ENCODE measurements at places on chromosomes 3 and 15.

- DNase-seq, result no peak
Measured at GRCh38 chr15:73183071-73183470, 130.8 kb downstream of the NEO1 start.

GRCh38 chr3:161413855-161414210, 42.5 kb upstream of the SPTSSB start:
- DNase-seq, result no peak

DNA sequence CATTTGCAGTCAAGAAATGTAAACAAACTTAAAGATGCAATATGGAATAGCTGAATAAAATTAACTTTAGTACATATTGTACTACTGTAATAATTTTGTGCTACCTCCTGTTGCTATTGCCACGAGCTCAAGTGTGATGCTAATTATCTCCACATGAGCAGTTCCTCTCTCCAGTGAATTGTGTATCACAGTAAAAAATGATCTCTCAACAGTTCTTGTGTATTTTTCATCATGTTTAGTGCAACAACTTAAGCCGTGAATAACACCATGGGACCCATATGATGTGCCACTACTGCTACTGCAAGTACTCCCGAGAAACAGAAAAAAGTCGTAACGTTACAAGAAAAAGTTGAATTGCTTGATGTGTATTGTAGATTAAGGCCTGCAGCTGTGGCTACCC, 12.4 kb downstream of the RIOX2 start:
- no peak for DNase-seq

DNA sequence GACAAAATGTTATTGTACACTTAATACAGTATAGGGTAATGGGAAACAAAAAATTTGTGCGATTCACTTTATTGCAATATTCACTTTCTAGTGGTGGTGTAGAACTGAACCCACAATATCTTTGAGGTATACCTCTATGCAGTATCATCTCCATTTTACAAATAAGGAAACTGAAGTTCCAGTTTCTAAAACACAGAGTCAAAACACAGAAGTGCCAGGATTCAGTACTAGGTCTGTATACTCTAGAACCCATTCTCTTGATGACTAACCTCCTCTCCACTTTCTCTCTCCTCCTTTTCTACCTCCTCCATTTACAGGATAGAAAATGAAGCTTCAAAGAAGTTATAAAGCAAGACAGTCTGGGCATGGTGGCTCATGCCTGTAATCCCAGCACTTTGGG, 62.2 kb downstream of the MB21D2 start:
- no peak for DNase-seq

DNA sequence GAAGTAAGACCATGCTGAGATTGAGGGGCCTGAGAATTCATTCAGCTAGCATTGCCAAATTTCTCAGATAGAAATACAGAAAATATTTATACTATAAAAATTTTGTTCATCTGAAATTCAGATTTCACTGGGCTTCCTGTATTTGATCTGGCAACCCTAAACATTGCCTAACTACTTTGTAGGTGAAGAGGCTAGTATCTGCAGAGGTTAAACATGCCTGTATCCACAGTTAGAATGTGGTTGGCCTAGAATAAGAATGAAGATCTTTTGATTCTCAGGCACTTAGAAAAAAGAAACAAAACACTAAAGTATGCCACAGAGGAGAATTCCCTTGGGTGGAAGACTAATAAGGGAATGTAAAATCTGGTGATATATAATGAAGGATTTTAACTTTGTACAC, 189.0 kb downstream of the DIPK2A start:
- no peak for DNase-seq

GRCh38 chr3:123143669-123144411, 57.9 kb upstream of the SEC22A start:
- DNase-seq, result peak; percentile 65

DNA sequence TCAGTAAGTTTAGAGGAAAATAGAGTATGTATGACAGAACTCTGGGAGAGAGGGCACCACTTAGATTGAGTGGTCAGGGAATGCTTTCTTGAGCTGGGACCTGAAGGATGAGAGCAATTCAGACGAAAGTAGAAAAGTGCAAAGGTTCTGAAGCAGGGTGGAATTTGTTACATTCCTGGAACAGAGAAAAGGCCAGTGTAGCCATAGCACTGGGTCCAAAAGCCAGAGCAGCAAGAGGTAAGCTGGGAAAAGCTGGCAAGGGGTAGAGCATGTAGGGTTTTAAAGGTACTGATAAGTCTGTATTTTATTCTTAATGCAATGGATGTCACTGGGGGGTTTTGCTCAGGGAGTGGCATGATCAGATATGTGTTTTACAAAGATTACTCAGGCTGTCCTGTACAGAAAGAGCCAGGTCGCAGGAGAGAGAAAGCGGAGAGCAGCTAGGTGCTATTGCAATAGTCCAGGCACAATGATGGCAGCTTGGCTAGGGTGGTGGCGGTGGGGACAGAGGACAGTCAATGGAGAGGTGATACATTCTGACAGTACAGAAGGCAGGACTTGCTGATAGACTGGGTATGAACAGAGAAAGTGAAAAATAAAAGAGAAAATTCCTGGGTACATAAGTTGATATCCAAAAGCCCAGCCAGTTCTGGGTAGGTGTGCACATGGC, 17.0 kb downstream of the FSTL1 start:
- DNase-seq, result no peak

DNA sequence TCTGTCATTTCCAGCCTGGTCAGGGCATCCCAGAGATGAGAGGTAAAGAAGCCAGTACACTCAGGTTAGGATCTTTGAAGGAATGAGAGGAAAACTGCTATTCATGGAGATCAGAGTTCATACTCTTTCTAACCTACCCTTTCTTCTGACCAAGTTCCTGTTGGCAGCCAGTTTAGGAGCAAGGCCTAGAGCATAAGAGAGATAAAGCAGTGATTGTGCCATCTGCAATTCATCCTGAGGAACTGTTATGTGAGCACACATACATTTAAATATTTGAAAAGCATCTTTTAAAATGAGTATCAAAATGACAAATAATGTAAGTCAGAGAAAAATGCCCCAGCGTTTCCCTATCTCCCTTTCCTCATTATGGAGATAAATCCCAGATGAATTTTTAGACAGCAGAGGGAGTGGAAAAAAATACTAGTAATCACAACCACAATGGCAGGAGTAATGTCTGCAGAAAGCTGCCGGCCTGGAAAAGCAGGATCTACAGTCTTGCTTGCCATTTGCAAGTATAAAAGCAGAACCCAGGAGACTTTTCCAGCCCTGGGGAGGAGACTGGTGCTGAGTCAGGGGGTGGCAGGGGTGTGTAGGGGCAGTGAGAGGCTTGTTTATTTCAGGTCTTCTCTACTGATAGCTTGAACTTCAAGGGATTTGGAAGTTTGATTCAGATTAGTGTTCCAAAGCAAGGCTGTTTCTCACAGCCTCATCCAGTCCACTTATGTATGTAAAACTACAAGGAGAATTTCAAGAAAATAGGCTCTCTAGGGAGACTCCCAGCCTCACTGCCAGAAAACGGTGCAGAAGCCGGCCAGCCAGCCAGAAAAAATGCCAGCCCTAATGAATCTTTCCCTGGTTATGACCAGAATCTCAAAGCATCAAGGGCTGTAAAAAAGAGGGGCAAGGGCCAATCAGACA, 1052.4 kb downstream of the TUSC7 start:
- no peak for DNase-seq

DNA sequence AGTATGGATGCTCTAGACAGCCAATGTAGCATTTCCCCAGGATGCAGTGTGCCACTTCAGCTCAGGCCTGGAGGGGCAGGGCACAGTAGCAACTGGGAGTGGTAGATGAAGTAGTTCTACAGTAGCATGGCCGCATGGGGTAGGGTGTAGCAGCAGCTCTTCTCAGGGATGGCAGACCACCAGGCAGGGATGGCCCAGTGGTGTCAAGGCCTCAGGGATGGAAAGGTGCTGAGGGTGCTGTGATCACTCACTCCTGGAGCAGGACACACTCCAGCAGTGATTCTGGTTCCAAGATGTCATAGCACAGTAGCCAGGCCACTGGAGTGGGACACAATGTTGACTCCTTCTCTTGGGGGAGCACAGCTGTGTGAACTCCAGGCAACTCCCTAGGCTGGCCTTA, 210.9 kb upstream of the LYSMD4 start:
- DNase-seq, result no peak
